ENCODE measurements at places on chromosomes 2 and 18. TPM values are rescaled to one million over a fixed set of nuclear protein-coding genes. Genes with fewer than 3 reads are reported as not detected.

The KLHL29 gene
- 0.81 TPM for total RNA-seq

DNA sequence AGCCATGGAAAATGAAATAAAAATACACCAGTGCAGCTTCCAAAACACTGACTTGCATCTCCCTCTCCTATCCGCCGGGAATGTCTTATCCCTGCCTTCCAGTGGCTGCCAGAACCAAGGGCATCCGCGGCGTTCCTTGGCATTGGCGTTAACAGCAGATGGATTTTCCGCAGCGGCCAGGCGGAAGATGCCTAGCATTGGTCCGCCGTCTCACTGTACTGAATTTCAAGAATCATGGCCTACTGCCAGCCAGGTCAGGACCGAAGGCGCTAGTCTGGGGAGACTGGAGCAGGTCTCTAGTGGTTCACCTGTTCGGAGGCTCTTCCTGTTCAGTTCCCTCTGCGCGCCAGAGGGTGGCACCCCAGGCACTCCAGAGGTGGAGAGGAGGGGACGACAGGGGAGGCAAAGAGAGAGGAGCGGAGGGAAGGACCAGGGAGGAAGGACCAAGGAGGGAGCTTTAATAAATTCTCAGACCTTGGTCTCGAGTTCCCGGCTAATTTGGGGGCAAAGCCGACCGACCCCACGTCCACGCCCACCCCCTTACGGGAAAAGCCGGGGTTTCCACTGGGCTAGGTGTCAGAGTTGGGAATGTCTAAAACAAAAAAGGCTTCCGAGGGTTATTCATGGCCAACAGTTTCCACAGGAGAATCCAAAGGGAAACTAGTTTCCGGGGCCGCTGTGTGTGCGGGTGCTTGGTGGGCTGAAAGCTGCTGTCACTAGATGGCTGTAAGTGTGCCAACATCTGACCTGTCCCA lies 3.7 kb upstream of the BCL2L11 start:
- peak; percentile 88 for DNase-seq

GRCh38 chr2:30235859-30236535 lies 4.7 kb downstream of the LBH start:
- DNase-seq, result no peak

GRCh38 chr2:42156721-42157120 lies 12.4 kb upstream of the EML4 start:
- no peak for DNase-seq
